Nucleus accumbens (tissue), 56 donors: ENCODE measurements at places on chromosomes 4 and X.

DNA sequence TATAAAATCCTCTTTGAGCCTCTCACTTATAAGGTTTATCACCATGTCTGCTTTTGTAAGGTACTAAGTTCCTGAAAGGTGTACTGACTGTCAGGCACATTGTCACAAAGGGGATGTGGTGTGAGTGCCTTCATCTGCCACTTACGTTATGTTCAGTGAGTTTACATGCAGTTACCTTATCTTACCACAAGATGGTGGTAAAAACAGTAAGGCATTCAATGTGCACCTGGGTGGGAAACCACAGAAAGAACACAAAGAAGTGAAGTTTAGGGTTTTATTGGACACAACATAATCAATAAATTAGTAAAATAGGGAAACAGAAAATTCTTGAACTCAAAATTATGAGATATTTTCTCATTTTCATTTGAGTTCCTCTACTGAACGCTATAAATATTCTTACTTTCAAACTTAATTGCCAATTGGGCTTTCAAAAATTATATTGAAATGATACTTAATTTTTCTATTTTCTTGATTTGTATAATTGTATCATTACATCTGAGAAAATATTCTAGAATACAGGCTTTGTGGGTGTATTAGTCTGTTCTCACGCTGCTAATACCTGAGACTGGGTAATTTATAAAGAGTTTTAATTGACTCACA lies 650.8 kb downstream of the PCDH7 start:
- no peak for DNase-seq

GRCh38 chrX:122238801-122239200 lies 945.3 kb upstream of the GRIA3 start:
- DNase-seq = no peak

- peak; percentile 7 for DNase-seq
These were observed at the start of gene KLHL4 for GRCh38 chrX:87517571-87518141. Gene KLHL4 (plus strand): TSS chrX:87517802. CDS start chrX:87517894, 92 bp downstream.

GRCh38 chrX:24491741-24492140 lies 26.7 kb downstream of the PDK3 start:
- DNase-seq = no peak

- no peak for DNase-seq
These were observed 31.8 kb downstream of the CHIC2 start for GRCh38 chr4:54032558-54033135.

- no peak for DNase-seq
These were observed 423.1 kb downstream of the BCOR start for GRCh38 chrX:39674490-39675161.

DNA sequence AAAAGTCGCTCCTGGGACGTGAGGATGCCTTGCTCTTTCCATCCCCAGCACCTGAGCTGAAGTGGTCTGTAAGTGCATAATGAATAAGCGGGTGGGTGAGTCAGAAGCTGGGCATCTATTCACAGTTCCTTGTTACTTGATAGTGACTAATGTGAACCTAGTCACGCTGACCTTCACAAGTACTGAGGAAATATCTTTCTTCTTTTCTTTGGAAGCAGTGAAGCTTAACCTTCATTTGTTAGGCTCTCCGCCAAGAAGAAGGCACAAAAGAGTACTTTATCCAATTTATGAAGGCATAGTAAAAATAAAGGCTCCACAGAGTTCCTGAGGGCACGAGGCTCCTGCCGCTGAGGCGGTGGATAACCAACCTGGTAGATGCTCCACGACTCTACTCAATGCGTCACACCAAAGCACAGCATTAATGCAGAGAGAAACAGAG lies 475.7 kb upstream of the SLIT2 start:
- DNase-seq = no peak

- no peak for DNase-seq
These were observed 71.7 kb downstream of the FANCB start for GRCh38 chrX:14801136-14801535.
